HFF-Myc (cell line): ENCODE measurements at places on chromosomes 6 and 20.

DNA sequence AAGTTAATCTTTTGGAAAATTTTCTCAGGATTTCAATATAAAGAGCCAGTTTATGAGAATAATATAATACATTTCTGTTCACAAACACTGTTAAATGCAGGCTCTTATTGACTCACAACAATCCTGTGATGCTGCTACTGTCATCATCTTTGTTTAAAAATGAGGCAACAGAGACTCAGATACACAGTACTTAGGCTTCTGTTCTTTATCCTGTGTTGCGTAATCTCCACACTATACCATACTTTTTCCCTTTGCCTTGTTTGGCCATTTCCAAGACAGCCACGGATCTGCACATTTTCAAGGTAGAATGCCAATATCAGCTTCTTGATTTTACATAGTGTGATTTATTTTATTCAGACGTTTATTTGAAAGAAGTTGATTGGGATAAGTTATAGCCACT is 699.0 kb upstream of the CITED2 start:
- DNase-seq: no peak

GRCh38 chr6:169074526-169074925 is 179.1 kb downstream of the THBS2 start:
- DNase-seq: no peak

DNA sequence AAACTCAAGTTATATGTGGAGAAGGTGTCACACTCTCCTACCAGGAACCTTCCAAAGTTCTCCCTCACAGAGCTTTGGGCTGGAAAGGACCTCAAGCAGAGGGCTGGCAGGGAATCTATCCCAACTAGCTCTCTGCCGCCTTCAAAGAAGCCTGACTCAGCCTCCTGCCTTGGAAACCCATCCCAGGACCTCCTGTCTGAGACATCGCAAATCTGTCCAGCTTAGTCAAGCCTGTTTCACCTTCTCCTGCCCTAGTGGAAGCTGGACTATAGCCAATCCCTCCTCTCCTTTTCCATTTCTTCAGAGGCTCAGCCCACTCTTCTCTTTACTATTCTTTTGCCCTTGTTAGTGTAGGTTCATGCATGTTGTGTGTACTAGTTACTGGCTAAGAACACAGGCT is 48.2 kb upstream of the FOXP4 start:
- no peak for DNase-seq

DNA sequence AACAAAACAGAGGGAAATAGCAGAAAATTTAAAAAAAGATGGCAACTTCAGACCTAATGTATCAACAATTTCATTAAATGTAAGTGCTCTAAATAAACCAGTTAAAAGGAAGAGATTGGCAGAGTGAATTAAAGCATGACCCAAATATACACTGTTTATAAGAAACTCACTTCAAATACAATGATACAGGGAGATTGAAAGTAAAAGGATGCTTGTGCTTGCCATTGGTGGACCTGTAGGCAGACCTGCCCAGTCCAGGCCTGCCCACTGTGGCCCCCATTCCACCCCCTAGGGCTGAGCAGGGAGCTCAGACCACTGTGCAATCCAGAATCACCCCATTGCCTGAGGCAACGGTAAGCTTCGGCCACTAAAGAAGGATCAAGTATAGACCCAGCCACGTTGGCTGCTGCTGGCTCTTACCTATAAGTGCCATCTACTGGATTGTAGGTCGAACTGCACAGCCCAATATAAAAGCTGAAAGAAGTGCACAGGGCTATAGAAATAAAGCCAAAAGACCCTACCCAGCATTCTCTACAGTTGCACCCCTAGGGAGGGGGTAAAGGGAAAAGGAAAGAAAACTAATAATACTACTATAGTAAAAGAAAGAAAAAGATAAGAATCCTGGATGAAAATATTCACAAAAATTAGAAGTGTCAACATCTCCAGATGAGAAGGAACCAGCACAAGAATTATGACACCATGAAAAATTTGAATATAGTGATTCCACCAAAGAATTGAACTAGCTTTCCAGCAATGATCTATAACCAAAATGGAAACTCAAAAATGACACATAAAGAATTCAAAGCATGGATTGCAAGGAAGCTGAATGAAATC is 36.1 kb downstream of the PSMB1 start:
- peak; percentile 43 for DNase-seq

DNA sequence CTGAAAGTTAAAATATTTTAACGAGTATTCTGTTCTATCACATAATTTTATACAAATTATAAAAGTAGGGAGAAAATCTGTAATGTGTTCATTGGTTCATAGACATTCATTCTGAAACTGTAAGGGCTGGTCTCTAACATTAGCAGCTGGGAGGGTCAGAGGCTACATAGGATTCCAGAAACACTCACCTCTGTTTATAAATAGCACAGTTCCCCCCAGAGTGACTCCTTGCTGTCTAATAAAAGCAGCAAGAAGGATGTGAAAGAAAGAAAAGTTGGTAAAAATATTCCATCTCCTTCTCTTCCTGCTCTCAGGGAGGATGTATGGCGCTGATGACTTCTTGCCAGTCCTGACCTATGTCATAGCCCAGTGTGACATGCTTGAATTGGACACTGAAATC is 25.3 kb upstream of the NAA20 start:
- DNase-seq: no peak

- no peak for DNase-seq
Observed at GRCh38 chr6:10540073-10540746, 19.1 kb downstream of the GCNT2 start.

- DNase-seq: peak; percentile 62
Observed at GRCh38 chr6:83958241-83958685, 75.3 kb upstream of the MRAP2 start.

DNA sequence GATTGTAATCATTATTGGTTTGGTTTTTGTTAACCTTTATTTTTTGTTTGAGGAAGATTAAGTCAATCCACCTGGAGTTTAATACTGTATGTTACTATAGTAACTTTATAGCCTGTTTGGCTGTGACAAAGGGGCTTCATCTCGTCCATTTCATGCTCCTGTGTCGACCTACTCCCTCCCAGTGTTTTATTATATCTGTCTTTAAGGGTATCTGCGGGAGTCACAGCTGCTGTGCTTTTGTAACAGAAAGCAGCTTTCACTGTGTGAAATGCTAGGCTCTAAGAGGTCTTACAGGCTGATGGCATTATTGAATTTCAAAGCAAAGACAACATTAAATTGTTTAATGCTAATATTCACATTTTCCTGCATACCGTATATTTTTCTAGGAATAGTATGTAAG is 698.0 kb upstream of the POU3F2 start:
- DNase-seq: no peak

- DNase-seq: no peak
Observed at GRCh38 chr6:3345836-3346235, 87.1 kb downstream of the PSMG4 start.

DNA sequence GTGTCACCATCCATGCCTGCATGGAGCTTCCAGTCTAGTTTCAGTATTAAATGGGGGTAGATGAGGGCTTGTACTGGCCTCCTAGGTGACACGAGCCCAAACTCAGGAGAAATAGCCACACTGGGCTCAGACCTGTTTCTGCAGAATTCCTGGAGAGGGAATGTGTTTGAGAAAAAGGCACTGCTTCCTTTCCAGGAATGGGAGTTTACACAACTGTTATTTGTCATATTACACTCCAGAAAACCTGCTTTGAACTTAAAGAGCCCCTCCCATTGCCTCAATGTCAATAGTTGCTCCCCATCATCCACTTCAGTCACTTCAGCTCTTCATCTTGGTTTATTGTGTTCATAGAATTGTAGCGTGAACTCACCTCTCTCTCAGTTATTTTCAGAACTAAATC is 151.5 kb downstream of the CFAP61 start:
- no peak for DNase-seq

DNA sequence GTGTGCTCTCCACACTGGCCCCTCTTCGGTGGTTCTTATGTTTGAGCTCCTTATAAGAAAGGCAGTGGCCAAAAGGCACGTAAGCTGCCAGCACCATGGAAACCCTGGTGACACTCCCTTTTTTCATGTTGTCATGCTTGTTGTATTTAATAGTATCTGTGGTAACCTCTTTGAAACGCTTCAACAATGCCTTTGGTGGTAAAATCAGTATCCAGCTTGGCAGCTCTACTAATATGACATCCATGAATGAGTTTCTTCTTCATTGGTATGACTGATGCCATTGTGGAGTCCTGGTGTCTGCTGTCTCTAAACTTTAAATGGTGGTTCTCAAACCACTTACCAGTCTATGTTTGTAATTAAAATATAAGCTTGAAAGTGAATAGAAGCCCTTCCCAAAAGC is 10.7 kb upstream of the MYLK2 start:
- no peak for DNase-seq

- DNase-seq: no peak
Observed at GRCh38 chr20:49590163-49591017, 22.5 kb upstream of the PTGIS start.

- no peak for DNase-seq
Observed at GRCh38 chr6:114432400-114432799, 89.6 kb upstream of the HS3ST5 start.

DNA sequence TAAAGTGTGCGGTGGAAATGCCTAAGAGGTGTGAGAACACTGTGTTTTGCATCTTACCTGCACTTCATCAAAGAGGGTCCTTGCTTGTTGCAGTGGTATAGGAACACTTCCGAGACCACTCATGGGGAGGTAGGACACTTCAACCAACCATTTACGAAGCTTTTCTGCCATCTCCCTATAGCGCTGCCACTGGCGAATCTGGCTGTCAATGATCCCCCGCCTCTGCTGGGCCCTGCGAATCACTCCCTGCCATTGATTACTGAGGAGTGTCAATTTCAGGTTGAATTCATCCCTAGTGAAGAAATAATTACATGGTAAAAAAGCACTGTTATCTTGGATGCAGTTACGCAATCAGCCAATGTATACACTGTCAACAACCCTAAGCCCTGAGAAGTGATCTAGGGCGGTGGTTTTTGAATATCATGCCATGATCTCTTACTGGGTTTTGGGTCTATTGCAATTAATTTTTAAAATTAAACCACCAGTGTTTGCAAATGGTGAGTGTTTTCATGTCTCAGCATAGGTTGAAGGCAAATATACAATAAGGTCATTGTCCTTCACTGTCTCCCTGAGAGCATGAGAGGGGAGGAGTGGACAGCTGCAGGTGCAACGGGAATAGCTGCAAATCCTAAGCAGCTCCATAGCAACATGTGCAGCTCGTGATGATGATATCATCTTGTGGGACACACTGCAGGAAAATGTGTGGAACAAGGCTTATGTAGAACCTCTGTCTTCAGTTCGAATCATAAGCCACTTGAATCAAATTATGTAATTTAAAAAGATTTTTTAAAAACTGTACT is 400.6 kb downstream of the ESR1 start:
- no peak for DNase-seq

- no peak for DNase-seq
Observed at GRCh38 chr6:52221302-52221701, 23.0 kb downstream of the IL17F start.

DNA sequence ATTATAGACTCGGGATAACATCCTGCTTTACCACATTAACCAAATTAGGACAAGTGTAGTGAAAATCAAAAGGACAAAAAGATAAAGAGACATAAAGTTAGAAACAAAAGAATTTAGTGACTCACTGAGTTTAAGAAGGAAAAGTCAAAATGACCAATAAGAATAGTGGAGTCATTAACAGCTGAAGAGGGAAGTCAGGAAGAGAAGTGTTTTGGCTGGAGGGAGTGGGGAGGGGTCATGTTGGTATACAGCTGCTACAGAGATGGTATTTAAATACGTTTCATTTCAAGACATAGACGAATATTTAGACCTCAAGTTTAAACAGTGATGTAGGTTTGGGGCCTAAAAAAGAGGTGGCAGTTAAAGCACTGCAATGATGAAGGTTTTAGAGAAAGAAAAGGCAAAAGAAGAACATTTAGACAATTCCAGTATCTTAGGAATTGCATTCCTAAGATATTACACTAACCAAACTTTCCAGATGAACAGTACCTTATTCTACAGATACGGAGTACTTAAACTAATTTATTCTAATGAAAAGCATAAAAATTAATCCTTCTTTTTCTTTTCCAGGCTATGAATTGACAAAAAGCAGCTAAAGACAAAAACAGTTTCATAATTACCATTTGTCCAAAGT is 10.6 kb downstream of the FKBP5 start:
- DNase-seq: no peak

DNA sequence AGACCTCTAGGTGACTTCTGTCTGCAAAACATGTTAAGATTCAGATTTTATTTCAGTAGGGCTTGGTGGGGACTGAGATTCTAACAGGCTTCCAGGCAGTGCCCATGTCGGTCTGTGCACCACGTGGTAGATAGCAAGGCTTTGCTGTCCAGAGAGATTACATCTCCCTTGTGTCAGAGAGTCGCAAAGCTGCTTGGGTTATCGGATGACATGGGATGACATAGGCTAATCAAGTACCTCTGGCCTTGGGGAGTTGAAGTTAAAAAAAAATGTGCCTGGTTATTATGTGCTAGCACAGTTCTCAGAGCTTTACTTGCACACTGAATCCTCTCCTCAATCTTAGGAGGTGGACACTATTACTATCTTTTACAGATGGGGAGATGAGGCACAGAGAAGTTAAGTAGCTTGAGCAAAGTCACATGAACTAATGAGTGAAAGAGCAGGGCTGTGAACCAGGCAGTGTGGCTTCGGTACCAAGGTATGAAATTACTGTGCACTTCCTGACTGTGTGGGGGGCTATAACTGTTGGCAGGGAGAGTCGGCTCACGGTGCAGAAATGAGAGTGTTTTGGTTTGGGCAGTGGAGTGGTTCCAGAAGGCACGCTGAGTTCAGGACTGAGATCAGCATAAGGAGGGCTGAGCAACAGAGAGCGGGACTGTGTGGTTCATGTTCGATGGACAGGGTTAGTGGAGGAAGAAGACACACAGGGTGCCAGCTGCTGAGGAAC is 41.1 kb downstream of the FARS2 start:
- DNase-seq: no peak

DNA sequence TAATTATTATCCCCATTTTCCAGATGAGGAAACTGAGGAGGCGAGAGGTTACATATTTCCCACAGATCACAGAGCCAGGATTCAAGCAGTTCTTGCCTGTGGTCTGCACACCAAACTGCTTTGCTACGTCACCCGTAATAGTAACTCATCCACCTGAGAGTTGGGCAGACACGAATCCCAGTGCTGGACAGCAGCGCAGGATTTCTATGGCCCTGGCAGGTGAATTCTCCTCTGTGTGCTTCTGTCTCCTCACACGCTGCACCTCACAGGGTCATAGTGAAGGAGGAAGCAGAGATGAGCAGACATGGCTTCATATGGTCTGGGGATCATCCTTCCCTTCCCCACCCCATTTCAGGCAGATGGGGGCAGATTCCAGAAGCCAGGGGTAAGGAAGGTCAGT is 127.0 kb upstream of the LRFN2 start:
- DNase-seq: no peak
